Smooth muscle cell of the pulmonary artery (primary cell): ENCODE measurements at places on chromosomes 12 and 14. TPM values are rescaled to one million over a fixed set of nuclear protein-coding genes. Genes with fewer than 3 reads are reported as not detected.

Gene MGP
- total RNA-seq: 81.2 and 251 TPM in 2 replicates

Gene EID3
- total RNA-seq: 8.9 and 14.2 TPM in 2 replicates

Gene SDR9C7
- not detected in 2 replicates for total RNA-seq

Gene ZFYVE21
- total RNA-seq: 55.0 and 72.9 TPM in 2 replicates

Gene CATSPERB
- total RNA-seq: not detected in 2 replicates
